ENCODE measurements at places on chromosomes 4 and X.

DNA sequence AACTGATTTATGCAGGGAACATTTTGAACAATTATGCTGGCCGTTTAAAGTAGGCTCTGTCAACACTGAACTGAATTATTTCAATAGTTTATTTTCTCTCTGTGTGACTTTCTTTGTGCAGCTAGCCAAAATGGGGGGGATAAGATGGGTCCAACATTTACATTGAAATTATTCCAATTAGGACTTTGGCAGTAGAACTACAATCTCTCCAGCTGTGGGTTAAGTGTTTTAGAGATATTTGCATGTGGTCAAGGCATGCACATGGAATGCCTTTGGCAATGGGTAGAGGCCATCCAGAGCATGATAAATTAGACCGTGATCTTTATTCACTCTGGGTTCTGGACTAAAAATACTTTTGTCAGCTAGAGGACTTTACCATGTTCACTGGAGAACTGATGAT lies 107.9 kb upstream of the ELOVL6 start:
- DNase-seq: no peak

- DNase-seq: no peak
These were observed 202.6 kb downstream of the RELL1 start for GRCh38 chr4:37483610-37484009.

- DNase-seq: peak; percentile 28
These were observed 288.5 kb upstream of the ZCCHC13 start for GRCh38 chrX:74015379-74016019.

GRCh38 chr4:4430492-4431195 lies 43.7 kb downstream of the NSG1 start:
- DNase-seq: no peak

GRCh38 chr4:124325690-124326089 lies 386.8 kb downstream of the ANKRD50 start:
- DNase-seq: no peak

GRCh38 chr4:168659741-168660465 lies 163.1 kb downstream of the PALLD start:
- DNase-seq: no peak

GRCh38 chrX:38437093-38437492 lies 84.7 kb downstream of the OTC start:
- no peak for DNase-seq

DNA sequence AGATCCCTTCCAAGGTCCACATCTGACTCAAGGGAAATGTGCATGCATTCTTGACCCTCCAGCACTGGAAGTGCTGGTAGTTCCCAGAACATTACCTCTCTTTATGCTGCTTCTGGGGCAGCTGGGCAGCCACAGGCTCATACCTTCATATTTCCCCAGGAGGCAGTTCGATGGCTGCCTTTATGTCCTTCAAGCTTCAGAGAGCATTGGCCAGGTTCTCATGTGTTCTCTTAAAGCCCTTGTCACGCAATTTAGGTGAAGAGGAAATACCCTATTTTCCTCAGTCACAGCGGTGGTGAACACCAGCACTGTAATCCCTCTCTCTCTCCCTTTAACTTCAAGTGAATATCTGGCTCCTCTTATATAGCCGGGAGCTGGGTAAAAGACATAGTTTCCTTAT lies 134.3 kb downstream of the MID1IP1 start:
- DNase-seq: no peak

- no peak for DNase-seq
These were observed 8.4 kb upstream of the MSX1 start for GRCh38 chr4:4851081-4851480.

- no peak for DNase-seq
These were observed 276.1 kb downstream of the CFAP299 start for GRCh38 chr4:80611678-80611979.

- no peak for DNase-seq
These were observed 11.6 kb downstream of the SH3BP2 start for GRCh38 chr4:2804449-2804972.

GRCh38 chr4:67762086-67762485 lies 7.9 kb upstream of the GNRHR start:
- DNase-seq: no peak

GRCh38 chrX:141928432-141928831 lies 24.7 kb downstream of the MAGEC1 start:
- no peak for DNase-seq

DNA sequence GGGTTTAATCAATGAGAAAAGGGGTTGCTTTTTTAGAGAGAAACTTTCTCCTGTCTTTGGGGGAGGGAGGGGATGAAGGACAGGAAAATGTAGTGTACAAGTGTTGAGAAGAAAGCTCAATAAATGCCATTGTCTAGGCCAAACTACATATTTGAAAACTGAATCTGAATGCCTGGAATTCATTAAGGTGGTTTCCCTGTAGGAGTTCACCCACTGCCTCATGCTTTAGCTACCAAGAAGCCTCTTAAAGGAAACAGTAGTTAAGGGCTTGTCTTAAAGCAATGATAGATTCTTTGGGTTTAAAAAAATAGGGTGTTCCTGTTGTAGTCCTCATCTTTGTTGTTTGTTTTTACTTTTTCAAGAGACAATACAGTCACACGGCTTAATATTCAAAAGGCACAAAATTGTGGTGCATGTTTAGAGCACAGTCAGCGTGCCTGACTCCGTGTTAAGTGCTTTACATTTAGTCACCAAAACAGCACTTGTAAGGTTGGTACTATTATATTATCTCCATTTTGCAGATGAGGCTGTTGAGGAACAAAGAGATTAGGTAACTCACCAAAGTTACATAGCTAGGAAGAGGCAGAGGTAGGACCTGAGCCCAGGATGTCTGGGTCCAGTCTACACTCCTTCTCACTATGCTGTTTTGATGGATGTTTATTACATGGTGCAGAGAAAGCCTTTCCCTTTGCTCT lies 46.0 kb downstream of the FNIP2 start:
- DNase-seq: no peak

- no peak for DNase-seq
These were observed 503 bp upstream of the PDE5A start for GRCh38 chr4:119629142-119629471.

DNA sequence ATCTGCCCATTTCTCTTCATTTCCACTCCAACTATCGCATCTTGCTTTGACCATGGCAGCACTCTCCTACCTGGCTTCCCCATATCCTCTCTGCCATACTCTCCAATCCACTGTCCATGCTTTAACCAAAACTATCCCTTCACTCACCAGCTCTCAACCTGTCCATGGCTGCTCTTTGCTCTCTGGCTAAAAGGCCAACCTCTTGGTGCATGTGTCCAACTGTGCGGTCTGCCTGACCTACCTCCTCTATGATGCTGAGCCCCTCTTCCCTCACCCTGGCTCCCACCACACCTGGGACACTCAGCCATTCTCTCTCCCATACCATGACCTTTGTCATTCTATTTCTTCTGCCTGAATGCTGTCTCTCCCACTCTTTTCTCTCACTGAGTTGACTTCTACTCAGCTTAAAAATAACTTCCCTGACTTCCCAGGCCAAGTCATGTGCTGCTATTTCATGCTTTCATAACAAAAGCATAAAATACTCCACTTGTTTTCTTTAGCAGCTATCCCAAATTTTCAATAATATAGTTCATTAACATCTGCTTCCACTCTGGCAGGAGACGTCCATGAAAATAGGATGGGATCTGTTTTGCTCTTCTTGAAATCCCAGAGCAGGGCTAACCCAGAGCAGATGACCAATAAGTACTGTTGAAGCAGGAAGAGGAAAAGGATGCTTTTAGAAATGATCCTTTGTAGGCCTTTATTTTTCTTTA lies 29.8 kb upstream of the KLF3 start:
- DNase-seq: no peak

DNA sequence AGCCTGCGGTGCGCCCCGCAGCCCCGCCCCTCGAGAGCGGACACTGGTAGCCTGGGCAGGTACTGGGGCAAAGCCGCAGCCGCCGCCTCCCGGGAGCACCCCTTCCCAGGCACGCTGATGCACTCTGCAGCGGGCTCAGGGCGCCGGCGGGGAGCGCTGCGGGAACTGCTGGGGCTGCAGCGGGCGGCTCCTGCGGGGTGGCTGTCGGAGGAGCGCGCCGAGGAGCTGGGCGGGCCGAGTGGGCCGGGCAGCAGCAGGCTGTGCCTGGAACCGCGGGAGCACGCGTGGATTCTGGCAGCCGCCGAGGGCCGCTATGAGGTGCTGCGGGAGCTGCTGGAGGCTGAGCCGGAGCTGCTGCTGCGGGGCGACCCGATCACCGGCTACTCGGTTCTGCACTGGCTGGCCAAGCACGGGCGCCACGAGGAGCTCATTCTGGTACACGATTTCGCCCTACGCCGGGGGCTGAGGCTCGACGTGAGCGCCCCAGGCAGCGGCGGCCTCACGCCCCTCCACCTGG lies 401 bp downstream of the SOWAHD start:
- no peak for DNase-seq

DNA sequence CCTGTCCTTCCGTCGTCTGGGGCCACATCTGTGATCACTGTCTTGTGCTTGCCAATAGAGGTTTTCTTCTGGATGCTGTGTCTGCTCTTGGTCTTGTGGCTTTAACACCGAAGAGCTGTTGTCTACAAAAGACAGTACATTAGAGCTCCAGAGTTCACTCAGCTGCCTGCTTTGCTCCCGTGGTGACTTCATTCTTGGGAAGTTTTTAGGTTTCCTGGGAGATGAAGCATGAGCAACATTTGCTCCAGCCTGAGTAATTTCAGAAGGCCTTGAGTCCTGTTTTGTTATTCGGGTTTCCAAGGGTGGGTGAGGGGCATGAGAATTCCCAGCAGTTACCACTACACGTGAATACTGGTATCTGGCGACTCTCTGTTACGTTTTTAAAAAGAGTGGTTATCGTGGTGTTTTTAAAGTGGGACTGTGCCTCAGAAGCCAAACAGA lies 189.2 kb downstream of the SHROOM3 start:
- DNase-seq: no peak

- DNase-seq: no peak
These were observed 83.5 kb upstream of the INTU start for GRCh38 chr4:127548990-127549925.

- DNase-seq: no peak
These were observed 166.2 kb downstream of the MAGEB17 start for GRCh38 chrX:16333453-16333852.

DNA sequence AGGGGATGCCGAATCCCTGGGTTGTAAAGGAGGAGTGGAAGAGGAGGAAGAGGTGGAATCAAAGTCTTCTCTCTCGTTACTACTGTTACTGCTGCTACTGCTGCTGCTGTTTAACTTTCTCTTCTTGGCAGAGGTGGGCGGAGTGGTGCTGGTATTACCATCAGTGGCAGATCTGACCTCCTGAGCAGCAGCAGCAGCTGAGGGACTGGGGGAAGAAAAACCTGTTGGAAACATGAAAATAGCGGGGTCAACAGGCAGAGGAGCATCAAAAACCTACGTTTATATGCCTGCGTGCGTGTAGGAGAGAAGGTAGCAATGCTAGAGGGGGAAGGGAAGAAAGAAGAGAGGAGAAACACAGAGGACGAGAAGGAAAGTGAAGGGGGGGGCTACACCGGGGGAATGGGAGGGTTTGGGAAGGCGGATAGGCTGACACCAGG lies 339 bp downstream of the CUL4B start:
- DNase-seq: peak; percentile 1

- DNase-seq: no peak
These were observed 435.5 kb downstream of the DTHD1 start for GRCh38 chr4:36716874-36717273.

GRCh38 chr4:24855741-24856140 lies 57.1 kb downstream of the CCDC149 start:
- DNase-seq: no peak

DNA sequence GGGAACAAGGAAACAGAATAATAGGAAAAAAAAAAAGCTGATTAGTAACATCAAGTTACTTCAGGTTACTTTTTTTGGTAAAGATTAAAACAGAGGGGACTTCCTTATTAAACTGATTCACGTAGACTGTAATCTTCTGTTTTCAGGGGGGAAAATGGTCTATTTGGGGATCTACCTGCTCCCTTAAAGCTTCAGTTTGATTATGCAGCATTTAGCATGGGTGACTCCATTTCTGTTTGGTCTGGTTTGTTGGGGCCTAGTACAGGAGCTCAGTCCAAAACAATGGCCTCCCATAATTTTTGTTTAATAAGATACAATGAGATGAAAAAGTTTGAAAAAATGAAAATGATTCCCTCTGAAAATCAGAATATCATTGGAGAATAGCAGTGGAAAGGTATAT lies 34.6 kb downstream of the TEC start:
- DNase-seq: no peak

- no peak for DNase-seq
These were observed 7.5 kb upstream of the PDLIM3 start for GRCh38 chr4:185542626-185543315.

- no peak for DNase-seq
These were observed 45.6 kb upstream of the GRIA3 start for GRCh38 chrX:123138473-123138872.

DNA sequence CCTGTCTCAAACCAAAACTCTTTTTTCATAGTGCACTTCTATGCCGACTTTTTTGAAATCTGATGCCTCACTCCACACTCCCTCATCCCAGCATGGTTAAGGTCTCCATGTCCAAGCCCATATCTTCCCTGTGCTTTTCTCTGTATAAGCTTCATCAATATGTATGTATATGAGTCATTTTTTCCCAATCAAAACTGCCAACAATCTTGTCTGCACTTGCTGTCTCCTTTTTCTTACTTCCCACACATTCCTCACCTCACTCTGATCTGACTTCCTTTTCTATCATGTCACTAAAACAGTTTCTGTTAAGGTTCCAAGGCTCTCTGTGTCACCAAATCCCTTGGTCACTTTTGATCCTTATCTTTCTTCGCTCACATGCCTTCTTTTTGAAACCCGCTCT lies 88.2 kb upstream of the GPR50 start:
- no peak for DNase-seq

- no peak for DNase-seq
These were observed 645.8 kb downstream of the STIM2 start for GRCh38 chr4:27506401-27506800.

DNA sequence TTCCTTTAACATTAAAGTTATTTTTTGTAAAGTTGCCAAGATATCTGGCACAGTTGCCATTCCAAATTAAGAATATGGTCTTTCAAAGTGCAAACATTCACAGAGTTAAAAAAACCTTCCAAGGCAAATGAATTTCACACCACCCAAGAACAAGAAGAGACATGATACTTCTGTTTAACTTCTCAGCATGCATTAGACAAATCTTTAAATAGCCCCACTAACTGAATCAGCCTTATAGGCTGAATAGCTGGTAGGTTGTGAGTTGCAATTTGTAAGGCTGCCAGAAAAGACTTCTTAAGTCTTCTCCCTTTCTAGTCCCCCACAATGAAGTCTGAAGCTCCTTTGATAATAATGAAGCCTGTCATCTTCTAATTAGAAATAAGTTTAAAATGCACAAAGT lies 95.6 kb downstream of the MAPK10 start:
- DNase-seq: no peak

DNA sequence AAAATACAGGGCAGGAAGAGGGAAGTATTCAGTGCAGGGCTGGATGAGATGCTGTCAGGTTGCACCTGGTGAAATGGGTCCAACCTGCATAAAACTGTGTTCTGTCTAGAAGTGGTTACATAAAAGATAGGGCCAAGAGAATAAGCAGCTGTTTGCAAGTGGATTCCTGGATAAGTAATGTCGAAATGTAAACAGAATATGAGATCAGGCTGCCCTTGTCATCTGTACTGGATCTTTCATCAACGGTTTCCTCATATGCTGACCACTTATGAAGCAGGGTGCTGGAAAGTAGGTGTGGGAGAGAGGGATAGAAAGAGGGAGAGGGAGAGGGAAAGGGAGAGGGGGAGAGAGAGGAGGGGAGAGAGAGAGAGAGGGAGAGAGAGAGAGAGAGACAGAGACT lies 349.8 kb upstream of the CPEB2 start:
- no peak for DNase-seq

GRCh38 chr4:8439914-8440491 lies 520 bp downstream of the ACOX3 start:
- DNase-seq: no peak

GRCh38 chrX:16445166-16445752 lies 204.7 kb upstream of the S100G start:
- no peak for DNase-seq

All from stimulated activated CD8-positive, alpha-beta memory T cell treated with anti-CD3 and anti-CD28 coated beads, Interleukin-4, amount 100 ng/mL, for 4 hours (primary cell).